ENCODE measurements at places on chromosomes 6 and 20.

DNA sequence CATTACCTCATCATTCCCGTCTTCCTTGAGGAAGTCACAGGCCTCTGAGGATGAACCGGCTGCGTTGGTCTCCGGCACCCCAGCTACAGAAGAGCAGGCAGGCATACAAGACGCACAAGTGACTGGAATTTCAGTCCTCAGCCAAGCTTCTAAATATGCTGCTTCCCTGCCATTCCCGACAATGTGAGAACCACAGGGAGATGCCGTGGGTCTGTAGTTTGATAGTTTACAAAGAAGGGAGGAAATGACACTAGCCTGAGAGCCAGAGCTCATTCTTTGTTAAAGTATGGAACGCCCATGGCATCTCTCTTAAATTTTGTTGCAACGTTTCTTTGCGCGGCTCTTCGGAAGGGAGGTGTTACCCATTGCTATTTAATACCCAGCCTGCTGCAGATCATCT is 25.7 kb downstream of the HEBP2 start:
- no peak for DNase-seq

DNA sequence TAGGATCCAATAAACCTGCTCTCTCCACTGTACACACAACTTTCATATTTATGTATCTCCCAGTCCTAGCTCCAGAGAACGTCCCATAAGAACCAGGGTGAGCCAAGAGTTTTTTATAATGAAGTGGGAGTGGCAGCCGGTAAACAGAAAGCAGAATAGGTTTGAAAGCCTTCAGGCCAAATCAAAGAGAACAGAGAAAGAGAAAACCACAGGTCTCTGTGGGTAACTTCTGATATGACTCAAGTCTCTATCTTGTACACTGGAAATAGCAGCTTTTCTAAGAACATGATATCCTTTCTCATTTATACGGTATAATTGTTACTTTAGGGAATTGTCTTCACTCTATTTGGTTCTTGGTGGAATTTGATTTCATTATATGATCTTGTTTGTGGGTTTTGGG is 273.6 kb downstream of the PACRG start:
- DNase-seq = no peak

GRCh38 chr6:12842114-12842513 is 125.5 kb downstream of the PHACTR1 start:
- DNase-seq = no peak

- no peak for DNase-seq
Measured at GRCh38 chr6:118356054-118356453, 192.0 kb upstream of the PLN start.

GRCh38 chr6:11011787-11012234 is 32.3 kb downstream of the ELOVL2 start:
- no peak for DNase-seq

DNA sequence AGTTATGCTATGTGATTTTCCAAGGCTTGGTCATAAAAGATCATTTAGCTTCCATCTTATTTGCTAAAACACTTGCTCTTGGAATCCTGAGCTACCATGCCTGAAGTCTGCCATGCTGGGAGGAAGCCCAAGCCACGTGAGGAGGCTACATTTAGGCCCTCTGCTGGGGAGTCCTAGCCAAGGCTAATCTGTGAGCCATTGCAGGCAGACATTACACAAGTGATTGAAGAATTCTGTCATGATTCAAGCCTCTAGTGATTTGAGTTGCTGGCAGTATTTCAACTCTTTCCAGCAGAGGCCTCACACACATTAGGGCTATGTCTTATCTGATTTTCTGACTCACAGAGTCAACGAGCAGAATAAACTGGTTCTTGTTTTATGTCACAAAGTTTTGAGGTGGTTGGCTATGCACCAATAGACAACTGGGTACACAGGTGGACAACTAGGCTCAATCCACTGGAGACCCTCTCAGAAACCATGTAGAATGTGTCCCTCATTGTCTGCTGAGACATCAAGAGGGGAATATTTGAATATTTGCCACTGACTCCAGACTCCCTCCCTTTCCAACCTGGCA is 227.2 kb upstream of the SULF2 start:
- DNase-seq = no peak

- DNase-seq = no peak
Measured at GRCh38 chr6:131223416-131223815, 88.1 kb downstream of the AKAP7 start.

DNA sequence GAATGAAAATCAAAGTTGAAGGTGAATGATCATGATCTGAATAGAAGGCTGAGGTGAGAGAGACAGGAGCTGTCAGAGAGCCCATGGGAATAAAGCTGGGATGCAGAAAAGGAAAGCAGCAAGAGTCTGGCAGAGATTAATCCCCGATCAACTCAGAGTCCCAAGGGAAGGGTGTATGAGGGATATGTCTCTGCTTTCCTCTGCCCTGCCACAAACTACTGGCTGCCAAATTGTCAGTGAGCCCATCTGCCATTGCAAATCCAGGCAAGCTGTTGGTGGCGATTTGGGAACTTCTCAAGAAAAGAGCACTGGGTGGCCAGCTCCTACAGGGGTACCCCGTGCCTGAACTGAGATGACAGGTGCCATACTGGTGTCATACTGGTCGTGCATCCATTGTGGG is 705.5 kb upstream of the MAN1A1 start:
- DNase-seq = no peak

DNA sequence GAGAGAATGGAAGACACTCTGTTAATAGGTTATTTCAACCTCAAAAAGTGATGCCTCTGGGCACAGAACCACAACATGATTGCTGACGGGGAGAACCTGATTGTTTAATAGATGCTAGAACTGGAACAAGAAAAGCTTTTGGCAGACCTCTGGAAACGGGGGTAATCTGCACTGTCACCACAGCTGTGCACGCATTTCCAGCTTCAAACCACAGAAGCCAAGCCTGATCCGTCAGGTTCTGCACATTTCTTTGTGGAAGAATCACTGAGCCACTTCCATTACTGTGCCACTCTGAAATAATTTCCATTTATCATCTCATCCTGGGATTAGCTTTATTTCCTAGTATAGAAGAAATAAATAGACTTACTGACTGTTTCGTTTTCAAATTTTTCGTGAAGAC is 309.3 kb downstream of the FARS2 start:
- no peak for DNase-seq

DNA sequence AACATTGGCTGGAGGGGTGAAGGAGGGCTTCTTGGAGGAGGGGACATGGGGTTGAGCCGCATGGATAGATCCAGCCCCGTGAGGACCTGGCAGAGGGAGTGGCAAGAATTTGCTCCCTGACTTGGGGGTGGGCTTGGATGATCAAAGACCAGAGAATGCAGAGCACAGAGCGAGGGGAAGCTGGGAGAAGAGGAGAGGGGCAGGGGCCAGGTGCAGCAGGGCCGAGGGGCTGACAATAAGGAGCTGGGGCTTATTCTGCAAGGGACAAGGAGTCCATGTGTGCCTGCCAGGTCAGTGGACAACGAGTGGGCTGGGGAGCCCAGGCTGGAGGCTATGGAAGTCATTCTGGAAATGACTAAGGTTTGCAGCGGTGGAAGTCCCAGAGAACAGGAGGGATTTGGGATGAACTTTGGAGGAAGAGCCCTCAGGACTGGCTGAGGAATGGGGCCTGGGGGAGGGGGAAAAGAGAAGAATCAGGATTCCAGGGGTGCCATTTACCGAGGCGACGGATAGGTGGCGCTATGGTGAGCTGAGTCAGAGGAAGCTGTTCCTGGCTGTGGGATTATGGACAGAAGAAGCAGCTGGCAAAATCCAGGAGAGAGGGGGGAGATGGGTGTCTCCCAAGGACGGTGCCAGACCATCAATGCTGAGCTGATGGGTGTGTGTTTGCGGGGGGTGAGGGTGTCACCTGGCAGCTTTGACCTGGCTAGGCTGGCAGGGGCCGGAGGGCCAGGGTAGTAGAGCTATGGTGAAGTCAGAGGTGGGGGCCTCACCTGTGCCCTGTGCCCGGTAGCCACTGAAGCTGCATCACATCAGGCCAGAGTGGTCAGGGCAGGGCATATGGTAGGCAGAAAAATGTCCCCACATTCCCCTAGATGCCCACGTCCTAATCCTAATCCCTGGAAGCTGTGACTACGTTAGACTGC is 7.8 kb downstream of the KCNG1 start:
- no peak for DNase-seq

GRCh38 chr6:11789744-11790143 is 11.1 kb upstream of the ADTRP start:
- DNase-seq = no peak

- DNase-seq = no peak
Measured at GRCh38 chr6:26561533-26562466, 23.6 kb downstream of the HMGN4 start.

GRCh38 chr6:37919417-37920157 is 100.1 kb downstream of the ZFAND3 start:
- DNase-seq = no peak

DNA sequence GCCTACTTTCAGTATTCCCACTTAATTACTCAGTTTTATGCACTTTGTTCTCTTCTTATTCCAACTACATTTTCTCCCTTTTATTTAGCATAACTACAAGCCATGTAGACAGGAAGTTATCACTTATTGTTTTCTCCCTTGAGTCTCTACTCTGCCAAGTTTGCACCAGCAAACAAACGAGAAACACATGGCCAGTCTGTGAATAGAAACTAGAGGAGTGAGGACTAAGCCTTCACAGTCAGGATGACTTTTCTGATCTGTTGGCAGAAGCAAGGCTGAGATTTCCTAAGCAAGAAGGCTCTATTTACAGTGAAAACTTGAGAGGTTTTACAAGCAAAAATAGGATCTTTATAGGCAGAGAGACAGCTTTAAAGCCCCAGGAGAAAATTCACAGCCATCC is 69.8 kb upstream of the TINAG start:
- no peak for DNase-seq

DNA sequence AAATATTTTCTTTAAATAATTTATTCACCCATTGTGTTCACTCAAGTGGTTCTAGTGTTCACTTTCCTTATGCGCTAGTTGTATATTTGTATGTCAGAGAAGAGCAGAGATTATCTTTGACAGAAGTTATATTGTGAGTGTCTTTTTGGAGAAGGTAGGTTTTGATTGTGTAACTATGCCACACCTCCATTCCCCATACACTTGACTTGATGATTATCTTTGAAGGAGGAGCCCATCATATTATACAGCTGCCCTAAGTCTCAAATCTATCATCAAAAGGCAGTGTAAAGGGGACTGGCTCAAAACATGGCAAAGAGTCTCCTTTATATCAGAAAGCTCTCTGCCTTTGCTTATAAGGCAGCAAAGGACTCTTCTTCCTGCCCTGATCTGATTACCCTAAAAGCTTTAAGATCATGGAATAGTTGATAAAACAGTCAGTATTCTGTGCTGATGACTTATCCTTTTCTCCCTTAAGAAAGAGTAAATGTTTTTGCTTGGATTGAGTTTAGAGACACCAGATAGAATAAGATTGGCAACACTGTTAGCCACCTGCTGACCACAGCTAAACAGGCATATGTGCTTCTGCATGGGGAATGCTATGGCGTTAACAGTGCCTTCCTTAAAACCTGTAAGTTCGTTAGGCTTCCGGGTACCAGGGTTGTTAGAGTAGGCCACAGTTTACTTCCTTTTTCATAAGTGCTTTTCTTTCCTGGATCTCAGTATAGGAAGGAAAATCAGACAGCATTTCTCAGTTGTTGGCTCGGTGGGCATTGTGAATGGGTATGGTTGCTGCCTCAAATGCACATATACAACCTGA is 22.6 kb downstream of the TOP1 start:
- no peak for DNase-seq

DNA sequence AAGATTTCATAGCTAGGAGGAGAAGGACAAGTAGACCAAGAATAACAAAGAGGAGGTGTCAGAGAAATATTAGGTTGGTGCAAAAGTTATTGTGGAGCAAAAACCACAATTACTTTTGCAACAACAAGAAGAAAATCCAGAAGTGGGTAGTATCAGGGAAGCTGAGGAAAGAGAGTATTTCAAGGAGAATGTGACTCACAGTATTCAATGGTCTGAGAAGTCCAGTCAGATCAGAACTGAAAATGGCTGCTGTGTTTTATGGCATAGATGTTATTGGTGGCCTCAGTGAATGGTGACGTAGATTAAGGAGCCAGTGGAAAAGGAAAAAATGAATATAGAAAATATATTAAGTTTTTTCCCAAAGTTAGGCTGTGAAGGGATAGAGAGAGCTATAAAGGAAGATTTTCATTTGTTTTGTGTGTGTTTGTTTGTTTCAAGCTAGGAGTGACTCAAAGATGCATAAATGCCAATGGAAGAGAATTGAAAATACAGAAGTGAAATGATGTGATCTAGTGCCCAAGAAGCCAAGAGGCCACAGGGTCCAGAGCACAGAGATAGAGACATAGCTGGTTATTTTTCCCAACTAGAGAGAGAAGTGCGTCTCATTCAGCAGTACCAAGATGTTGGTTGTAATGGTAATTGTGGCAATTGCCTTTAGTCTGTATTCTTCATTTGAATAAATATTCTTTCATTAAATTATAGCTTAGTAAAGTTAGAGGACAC is 112.8 kb downstream of the ADTRP start:
- DNase-seq = no peak

DNA sequence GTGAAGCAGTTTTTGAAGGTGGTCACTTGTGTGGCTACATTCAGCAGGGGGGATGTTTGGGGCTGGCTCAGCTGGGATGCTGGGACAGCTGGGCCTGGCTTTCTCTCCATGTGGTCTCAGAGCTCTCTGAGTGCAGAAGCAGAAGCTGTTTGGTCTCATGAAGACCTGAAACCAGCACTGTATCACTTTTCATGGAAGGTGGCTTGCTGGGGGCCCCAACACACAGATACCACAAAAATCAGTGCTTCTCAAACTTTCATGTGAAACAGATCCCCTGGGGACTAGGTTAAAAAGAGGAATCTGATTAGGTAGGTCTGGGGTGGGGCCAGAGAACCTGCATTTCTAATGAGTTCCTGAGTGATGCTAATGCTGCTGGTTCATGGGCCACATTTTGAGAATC is 347.3 kb downstream of the DHX35 start:
- DNase-seq = no peak

GRCh38 chr20:24432046-24432442 is 37.4 kb upstream of the SYNDIG1 start:
- DNase-seq = no peak

GRCh38 chr6:130453230-130453629 is 87.4 kb downstream of the TMEM200A start:
- DNase-seq = no peak

DNA sequence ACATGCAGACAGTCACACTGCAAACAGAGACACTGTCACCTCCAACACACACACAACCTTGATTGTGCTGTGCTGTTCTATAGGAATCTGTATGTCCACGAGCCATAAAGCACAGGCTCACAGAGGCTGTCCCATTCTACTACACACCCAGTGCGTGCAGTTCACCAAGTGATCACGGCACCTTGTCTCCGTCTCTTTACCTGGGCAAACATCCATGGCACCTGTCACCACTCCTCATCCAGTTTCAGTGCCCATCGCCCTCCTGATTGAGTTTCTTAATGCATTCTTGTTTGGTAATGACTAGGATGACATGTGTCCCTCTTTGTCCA is 65.8 kb upstream of the STMND1 start:
- DNase-seq = no peak

GRCh38 chr6:160882791-160883279 is 108.7 kb upstream of the MAP3K4 start:
- no peak for DNase-seq

- no peak for DNase-seq
Measured at GRCh38 chr6:35178012-35178411, 35.7 kb upstream of the SCUBE3 start.

Measured in stimulated activated CD4-positive, alpha-beta T cell treated with anti-CD3 and anti-CD28 coated beads, Interleukin-4, amount 100 ng/mL, for 24 hours (primary cell).